Stimulated activated CD8-positive, alpha-beta memory T cell treated with anti-CD3 and anti-CD28 coated beads, Interleukin-4, amount 100 ng/mL, for 4 hours (primary cell): ENCODE measurements at places on chromosomes 7 and 10.

- no peak for DNase-seq
Observed at GRCh38 chr7:44911911-44912310, 26.6 kb upstream of the PURB start.

DNA sequence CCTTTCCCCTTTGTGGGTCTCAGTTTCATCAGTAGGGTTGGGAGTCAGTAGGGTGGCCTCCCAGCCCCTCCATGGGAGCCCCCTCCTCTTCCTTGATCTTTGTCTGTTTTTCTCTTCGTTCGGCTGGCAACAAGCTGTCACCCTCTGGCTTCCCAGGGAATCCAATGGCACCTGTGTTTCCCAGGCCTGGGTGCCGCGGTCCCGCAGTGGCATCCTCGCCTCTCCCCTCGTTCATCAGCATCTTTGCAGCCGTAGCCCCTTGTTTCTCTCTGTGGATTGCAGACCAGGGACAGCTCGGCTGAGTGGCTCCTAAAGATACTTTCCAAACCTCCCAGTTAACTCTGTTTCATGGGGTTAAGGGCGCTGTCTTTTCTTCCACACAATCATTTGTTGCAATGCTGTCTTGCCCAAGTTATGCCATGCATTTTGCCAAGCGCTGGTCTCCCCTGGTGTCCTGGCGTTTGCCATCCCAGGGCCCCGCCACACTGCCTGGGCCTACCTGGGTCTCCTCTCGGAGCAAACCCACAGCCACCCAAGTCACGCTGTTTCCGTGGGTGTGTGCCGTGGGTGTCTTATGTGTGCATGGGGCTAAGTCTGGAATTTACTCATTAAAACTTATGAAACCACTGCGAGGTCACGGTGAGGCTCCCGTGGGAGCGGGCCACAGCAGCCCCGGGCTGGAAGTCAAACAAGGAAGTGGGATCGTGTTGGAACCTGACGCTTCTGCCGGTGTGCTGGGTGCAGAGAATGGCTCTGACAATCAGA, 189.4 kb upstream of the SHH start:
- DNase-seq, result no peak

- no peak for DNase-seq
Observed at GRCh38 chr7:157714166-157715070, 377.6 kb downstream of the DNAJB6 start.

GRCh38 chr10:116143673-116144222, 129.3 kb downstream of the GFRA1 start:
- DNase-seq, result no peak

GRCh38 chr7:82317760-82318159, 125.8 kb downstream of the CACNA2D1 start:
- DNase-seq, result no peak

GRCh38 chr10:14782691-14783363, 8.1 kb upstream of the FAM107B start:
- DNase-seq, result no peak

- DNase-seq, result no peak
Observed at GRCh38 chr7:120064565-120064964, 208.4 kb upstream of the KCND2 start.

GRCh38 chr10:102627736-102628293, 16.5 kb upstream of the TRIM8 start:
- no peak for DNase-seq

DNA sequence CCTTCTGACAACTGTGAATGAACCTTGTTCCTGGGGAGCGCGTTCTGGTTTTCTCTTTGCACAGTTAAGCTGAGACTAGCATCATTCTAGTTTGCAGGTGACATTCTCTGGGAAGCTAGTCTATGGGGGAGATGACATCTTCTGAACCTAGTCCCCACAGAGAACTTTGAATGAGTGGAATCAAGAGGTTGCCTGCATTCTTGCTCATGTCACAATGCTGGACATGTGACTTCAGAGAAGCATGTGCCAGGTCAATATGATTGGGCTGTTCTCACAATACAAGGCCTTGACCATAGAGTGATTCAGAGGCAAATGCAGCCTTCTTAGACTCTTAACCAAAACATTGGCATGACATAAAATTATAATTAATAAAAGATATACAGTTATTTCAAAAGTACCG, 22.1 kb downstream of the KLLN start:
- no peak for DNase-seq

- no peak for DNase-seq
Observed at GRCh38 chr10:56912043-56912442, 551.0 kb upstream of the ZWINT start.
